ENCODE measurements at places on chromosomes 3 and 15.

GRCh38 chr3:179503640-179504039 is 52.4 kb upstream of the GNB4 start:
- DNase-seq = no peak

- DNase-seq = no peak
Observed at GRCh38 chr15:71601038-71601834, 209.1 kb upstream of the NR2E3 start.

GRCh38 chr3:122925756-122926155 is 101.8 kb downstream of the SEMA5B start:
- no peak for DNase-seq

GRCh38 chr3:159791336-159791735 is 197.3 kb upstream of the IL12A start:
- DNase-seq = no peak

DNA sequence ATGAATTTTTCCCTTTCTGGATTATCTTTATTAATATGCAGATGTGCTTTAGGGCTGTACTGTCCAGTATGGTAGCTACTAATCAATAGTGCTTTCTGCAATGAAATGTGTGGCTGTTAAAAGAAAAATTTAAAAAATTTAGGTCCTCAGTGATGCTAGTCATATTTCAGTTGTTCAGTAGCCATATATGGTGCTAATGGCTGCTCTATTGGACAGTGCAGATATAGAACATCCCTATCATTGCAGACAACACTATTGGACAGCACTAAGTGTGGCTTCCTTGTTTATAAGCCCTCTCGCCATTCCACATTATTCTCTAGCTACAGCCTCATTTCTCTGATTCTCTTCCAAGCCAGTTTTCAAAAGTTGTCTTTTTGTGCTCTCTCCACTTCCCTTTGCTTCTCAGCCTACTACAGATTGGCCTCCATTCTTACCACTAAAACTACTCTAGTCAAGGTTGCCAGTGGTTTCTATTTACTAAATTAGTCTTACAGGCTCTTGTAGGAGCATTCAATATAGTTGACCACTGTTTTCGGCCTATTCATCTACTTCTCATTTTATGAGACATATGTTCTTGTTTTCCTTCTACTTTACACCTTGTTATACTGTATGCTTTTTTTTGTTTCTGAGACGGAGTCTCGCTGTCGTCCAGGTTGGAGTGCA is 9.5 kb downstream of the MAPK6 start:
- DNase-seq = no peak

- DNase-seq = no peak
Observed at GRCh38 chr3:4755566-4755965, 223.7 kb upstream of the BHLHE40 start.

DNA sequence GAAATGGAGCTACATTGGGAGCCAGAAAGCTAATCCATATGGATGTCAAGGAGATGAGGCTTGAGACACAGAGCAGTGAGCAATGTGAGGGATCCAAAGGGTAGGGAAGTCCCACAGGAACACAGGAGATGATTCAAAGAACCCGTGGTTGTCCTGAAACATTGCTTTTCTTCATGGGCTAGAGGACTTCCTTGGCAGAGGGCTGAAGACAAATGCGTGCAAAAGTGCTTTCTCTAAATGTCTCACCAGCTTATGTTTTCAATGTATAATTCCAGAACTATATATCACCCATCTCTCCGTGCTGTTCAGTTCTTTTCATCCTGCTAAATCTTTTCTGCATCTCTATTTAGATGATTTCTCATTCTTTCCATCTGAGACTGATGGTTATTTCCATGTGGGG is 46.0 kb upstream of the GOLGA8A start:
- no peak for DNase-seq

GRCh38 chr3:193342551-193342950 is 36.0 kb downstream of the ATP13A5 start:
- DNase-seq = no peak

DNA sequence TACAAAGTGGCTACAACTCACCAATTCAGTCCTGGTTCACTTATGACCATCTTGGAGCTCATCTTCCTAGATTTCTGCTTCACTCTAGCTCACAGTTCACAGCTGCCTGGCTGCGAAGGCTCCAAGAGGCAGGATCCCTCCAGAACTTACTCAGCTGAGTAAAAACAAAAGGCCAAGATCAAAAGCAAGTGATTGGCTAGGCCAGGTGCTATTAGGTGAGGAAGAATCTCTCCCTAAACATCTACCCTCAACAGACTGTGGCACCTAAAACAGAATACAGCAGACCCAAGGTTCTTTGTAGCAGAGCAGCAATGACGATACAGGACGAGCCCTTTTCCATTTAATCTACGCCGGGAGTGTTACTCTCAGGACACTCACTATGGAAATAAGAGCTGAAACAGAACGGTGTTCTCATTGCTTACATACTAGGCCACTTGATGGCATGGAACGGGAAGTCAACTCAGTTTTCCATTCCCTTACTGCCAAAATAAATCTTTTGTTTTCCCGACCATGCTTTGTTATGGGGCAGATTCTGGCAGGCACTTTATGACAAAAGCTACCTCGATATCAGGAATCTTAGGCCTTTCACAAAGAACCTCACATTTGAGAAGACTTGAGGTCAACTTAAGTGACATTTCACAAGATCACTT is 901 bp downstream of the ICE2 start:
- DNase-seq = no peak

DNA sequence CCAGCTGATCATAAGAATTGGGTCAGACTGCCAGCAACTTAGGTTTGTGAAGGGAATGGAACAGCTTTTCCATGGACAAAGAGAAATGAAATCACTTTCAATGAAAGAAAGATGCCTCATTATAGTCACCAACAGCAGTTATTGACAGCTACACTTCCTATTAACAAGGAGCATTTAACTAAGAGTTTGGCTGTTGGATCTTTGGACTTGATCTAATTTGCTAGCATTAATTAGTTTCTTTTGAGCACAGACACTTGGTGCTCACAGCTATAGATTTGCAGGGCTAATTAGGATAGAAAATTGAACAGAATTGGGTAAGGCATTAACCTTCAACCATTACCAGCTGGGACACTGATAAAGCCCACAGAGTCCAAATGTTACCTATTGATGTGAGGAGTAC is 24.2 kb downstream of the CMC1 start:
- no peak for DNase-seq

DNA sequence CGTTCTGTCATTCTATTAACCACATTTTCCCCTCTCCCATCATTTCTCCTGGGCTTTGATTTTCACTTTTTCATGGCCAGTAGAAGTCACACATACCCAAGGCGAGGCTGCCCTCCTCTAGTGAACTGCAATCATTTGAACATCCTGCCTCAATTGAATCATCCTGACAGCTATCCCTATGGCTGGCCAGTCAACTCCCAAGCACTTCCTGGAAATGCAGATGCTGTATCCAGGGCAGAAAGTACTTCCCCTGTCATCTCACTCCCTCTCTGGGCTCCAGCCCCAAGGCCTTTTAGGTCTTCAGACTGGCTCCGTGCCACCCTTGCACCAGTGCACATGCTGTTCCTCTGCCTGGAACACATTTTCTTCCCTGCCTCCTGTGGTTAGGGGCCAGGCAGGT is 738.3 kb upstream of the CFAP20DC start:
- no peak for DNase-seq

DNA sequence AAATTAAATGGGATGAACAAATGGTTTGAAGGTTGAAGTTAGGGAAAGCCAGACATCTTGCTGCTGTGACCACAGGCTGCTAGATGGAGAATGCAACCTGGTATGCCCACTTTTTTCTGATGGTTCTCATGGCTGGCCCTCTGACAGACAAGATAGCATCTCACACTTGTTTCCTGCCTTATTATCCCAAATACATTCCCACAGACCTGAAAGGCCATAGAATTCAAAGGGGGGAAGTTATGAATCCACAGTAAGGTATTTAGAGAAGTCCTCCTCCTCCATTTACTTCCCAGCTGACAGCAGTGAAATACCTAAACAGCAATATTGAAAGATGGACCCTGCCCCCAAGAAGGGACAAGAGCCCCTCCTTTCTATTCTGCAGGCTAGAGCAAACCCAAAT is 32.4 kb downstream of the LEO1 start:
- DNase-seq = no peak

DNA sequence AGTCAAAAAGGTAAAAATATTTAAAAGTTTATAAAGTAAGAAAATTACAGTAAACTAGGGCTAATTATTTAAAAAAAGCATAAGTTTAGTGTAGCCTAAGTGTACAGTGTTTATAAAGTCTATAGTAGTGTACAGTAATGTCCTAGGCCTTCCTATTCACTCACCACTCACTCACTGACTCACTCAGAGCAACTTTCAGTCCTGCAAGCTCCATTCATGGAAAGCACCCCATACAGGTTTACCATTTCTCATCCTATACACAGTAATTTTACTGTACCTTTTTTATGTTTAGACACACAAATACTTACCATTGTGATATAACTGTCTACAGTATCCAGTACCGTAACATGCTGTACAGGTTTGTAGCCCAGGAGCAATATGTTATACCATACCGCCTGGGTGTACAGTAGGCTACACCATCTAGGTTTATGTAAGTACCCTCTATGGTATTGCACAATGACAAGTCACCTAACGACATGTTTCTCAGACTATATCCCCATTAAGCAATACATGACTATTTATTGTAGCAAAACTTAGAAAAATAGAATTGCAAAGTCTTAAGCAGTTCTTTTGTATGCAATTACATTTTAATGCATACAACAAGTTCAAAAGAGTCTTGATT is 19.5 kb downstream of the AVEN start:
- no peak for DNase-seq

DNA sequence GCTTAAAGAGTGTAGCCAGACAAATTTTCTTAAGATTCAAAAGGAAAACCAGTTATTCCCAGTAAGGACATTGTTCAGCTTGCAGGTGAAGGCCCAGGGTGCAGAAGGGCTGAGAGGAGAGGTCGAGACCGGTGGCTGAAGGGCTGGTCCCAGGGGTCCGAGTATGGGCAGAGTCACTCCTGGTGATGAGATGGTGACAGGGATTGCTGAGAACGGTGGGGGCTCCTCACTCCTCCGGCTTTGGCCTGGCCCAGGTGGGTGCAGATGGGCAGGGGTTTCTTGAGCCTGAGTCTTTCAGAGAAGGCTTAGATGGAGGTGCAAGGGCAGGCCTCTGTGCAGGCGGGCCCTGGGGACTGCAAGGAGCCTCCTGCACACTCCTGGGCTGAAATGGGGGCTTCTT is 56.2 kb downstream of the ZNF445 start:
- DNase-seq = no peak

DNA sequence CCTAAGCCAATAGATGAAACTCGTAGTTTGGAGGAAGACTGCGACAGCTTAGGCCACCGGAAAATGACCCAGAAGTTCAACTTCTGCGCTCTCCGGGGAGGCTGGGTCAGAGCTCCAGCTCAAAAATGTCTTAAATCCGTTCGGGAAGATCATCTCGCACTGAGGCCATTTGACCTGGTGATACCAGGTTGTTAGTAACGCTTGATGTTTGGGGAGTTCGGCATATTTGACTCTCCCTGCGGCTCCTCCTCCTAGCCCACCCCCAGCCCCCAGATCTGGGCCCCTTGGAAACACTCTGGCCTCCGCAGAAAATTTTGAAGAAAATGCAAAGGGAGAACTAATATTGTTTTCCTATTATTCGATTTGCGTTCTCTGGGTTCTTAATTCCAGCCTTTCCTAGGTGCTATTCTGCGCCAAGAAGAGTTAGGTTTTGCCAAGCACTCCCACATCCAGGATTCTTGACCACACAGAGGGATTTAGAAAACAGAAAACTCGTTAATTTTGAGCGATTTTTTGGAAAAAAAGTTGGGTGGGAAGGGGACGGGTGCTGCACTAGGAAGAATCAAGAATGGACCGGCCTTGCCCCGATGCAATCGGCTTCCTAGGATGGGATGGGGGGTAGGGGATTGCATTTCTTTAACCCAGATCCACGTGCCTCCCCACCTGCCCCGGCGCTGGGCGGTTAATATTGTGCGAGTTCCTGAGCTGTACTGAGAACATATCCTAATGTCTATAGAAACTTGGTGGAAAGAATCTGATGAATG is 50.0 kb downstream of the ZIC4 start:
- DNase-seq = no peak

DNA sequence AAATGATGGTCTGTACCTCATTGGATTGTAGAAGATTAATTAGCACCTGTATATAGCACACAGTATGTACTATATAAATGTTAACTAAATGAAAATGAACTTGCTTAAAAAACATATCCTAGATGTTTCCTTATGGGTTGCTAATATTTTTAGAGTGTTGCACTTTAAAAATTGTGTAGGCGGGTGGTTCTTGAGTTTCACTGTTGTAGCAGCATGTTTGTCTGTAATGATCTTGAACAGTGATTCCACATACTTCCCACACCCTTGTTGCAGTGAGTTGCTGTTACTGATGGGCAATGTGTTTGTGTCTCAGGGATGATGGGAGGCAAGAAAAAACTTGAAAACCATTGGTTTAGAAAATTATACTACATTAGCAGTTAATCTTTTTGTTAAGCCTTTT is 22.0 kb downstream of the USP3 start:
- DNase-seq = no peak

- no peak for DNase-seq
Observed at GRCh38 chr3:113606539-113607218, 74.3 kb downstream of the SIDT1 start.

DNA sequence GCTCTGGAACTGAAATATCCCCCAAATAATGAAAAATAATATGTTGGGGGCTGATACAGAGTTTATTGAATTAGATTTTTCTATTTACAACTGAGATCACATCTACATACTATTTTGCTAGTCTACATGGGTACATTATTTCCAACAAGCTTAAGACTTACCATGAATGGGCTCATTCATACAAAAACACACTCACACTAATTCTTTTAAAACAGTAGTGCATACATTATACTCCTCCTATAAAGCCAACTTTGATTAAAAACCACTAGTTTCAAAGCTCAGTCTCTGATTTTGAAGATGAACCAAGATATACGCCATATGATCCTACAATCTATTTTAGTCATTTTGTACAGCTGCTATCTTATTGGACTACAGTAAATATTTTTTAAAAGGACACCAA is 24.9 kb downstream of the TSPAN3 start:
- DNase-seq = no peak

- DNase-seq = no peak
Observed at GRCh38 chr3:78414261-78414660, 1353.5 kb downstream of the ROBO1 start.

DNA sequence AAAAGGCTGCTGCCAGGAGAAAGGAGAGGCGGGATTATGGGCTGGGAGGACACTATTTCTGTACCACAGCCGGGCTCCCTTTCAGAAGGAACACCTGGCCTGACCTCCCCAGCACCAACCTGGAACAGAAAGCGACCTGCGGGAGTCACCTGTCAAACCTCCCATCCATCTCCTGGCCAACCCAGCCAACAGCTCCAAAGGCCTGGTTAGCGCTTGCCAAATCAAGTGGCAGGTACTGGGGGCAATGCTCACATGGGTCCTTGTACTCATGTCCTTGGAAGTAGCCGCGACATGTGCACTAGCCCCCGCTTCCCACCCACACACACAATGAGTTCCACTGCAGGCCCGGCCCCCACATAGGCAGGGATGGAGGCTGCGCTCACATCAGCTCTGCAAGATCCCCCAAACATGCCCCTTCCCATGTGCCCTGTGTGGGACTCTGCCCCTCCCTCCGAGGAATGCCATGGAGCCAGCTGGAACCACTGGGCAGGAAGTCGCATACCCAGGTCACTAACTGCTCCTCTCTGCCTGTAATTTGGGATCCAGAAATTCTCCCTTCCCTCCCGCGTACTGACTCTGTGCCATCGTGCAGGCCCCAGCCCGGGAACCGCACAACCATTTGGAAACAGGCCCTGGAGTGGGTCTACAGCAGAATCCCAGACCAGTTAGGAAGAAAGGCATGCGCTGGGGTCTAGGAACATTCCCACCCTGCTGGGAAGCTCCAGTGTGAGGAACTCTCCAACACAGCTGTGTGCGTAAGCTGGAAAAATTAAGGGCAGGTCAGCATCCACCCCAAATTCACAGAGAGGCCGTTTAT is 98.9 kb downstream of the LRIG1 start:
- DNase-seq = no peak
